NT2/D1 (cell line): ENCODE measurements at places on chromosomes 2 and 18.

DNA sequence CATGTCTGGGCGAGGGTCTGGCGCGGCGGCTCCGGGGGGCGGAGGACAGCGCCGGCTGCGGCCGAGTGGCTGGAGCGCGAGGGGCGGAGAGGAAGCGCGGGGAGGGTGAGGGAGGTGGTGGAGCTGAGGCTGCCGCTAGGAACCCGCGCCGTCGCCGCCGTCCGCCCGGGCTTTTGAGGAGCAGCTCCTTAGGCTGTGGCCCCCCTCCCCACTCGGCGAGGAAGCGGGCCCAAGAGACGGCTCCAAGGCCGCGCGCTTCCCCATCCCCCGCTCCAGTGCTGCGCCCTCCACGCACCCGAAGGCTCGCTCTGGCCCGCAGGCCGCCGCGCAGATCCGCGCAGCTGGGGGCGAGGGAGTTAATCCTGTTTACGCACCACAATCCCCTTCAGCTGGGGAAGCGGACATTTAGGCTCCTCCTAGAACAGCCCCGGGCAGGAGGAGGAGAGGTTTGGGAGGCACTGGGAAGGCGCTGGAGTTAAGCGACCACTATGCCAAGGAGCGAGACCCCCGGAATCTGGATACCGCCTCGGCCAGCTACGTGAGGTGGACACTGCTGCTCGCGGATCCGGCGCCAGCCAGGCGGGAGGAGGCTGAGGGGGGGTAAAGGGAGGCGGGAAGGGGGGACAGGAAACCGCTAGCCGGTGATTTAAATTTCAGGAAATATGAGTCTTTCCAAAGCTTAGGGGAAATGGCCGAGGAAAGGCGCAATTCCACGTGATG is at the start of gene CNRIP1:
Gene CNRIP1 (minus strand): TSS at position 552 of the 720 bp plus-strand sequence. CDS start 549 bp downstream, at position 3.
- peak; percentile 39 for DNase-seq

- DNase-seq: no peak
These were observed 35.7 kb downstream of the ACVR1C start for GRCh38 chr2:157592948-157593347.

- DNase-seq: no peak
These were observed 9.7 kb upstream of the CUL3 start for GRCh38 chr2:224594840-224595239.

DNA sequence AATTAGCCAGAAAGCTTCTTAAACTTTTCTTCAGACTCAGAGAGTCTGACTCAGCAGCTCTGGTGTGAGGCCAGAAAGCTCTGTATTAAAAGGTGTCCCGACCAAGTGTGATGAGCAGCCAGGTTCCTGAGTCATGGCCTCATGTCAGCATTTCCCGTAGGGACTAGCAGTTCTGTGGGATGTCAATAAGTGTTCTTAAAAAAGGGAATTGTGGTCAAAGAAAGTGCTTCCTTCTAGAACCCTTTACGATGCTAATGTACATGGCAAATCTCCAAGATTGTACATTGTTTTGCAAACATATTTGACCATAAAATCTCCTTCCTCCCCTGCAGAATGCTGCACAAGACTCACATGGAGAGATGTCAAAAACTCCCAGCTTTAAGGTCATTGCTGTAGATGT is 80.1 kb downstream of the PLA2R1 start:
- DNase-seq: peak; percentile 35

DNA sequence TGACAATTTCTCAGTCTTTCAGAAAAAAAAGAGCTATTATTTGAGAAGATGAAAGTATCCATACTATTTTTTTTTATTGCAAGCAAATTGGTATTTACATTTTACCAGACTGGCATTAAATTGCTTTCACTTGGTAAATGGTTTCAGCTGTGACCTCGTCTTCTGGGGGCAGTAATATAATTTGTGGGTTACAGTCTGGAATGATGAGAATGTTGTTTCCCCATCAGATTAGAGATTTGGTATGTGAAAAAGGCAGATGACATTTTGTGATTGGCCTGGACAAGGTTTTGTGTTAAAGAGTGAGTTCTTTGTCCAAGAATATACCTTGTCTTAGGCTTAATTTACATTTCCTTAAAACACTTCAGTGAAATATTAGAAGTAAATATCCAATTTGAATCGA is 390.1 kb upstream of the ST6GAL2 start:
- DNase-seq: no peak

GRCh38 chr2:74742471-74742870 is 88.4 kb downstream of the SEMA4F start:
- DNase-seq: no peak

DNA sequence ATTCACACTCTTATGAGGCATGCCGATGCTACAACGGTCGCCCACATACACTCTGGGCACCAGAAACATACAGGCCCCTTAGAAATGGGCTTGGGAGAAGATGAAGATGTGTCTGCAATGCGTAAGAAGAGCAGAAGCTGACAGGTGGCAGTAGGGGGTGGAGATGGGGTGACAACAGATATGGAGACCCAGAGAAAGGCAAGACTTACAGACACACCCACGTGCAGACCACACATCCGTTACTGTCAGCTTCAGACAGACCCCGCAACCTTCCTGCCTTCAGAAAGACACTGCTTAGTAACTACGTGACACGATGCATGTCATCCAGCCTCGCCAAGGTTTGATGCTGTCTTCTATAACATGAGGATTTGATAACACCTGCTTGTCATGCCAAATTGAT is 89.5 kb downstream of the ZFP36L2 start:
- no peak for DNase-seq

- DNase-seq: peak; percentile 57
These were observed at the start of gene DLGAP1 for GRCh38 chr18:4455113-4455811. Gene DLGAP1 (minus strand): TSS chr18:4455307.

GRCh38 chr2:181892799-181893435 is 1.4 kb downstream of the ITPRID2 start:
- no peak for DNase-seq

GRCh38 chr18:3441290-3441689 is 8.7 kb upstream of the TGIF1 start:
- DNase-seq: no peak

GRCh38 chr2:159073256-159073655 is 104.8 kb downstream of the TANC1 start:
- no peak for DNase-seq

- no peak for DNase-seq
These were observed 4.6 kb downstream of the DPP4 start for GRCh38 chr2:162069267-162069903.

DNA sequence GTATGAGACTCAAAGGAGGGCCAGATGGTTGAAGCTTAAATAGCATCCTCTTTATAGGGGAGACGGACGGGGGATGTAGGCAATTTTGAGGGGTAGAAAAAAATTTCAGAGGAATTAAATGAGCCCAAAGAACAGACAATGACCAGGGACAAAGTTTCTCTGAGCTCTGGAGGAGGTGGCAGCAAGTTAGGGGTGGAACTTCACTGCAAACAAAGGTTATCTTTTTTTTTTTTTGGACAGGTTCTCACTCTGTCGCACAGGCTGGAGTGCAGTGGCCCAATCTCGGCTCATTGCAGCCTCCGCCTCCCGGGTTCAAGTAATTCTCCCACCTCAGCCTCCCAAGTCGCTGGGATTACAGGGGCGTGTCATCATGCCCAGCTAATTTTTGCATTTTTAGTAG is 195.6 kb downstream of the PDE11A start:
- DNase-seq: no peak

GRCh38 chr2:75221862-75222261 is 22.5 kb upstream of the TACR1 start:
- no peak for DNase-seq

- no peak for DNase-seq
These were observed 40.7 kb upstream of the KLF11 start for GRCh38 chr2:10002681-10003080.

DNA sequence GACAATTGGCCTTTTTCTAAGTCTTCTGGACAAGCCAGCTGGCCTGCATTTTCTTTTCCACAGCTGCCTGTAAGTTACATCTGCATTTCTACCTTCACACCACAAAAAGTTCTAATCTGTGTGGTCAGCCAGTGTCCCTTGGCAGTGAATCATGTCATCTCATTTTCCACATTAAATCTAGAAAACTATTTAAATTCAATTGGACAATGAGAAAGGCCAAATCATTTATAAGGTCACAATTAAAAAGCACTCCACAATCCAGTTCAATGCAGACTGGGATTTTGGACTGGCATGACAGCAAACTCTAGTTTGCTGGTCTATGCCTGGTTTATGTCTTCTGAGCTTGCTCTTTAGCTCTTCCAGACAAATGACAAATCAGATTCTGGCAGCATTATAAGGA is 494.2 kb upstream of the SPHKAP start:
- DNase-seq: no peak

GRCh38 chr2:31302940-31303563 is 69.1 kb downstream of the EHD3 start:
- no peak for DNase-seq

GRCh38 chr2:133842446-133842845 is 274.2 kb upstream of the NCKAP5 start:
- no peak for DNase-seq

DNA sequence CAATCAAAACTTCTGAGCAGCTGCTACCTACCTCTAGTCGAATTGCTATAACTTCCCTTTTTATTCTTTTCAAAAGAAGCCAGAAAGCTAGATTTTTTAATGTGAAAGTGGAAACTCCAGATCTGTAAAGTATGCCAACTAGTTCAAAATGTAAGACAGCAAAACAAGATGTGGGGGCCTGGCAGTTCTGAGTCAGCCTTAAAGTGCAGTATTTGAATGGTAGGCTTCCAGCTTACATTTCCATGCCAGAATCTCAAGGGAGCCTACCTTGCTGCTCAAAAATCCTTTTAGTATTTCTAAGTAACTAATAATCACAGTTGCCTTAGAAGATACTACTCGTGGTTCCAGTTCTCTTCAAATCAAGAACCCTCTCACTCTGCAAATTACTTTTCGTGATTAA is 1288.7 kb downstream of the LRP1B start:
- no peak for DNase-seq

- no peak for DNase-seq
These were observed 5.3 kb upstream of the ACADL start for GRCh38 chr2:210230518-210230917.

GRCh38 chr2:139000131-139000785 is 220.1 kb upstream of the NXPH2 start:
- DNase-seq: peak; percentile 6

- DNase-seq: no peak
These were observed 44.9 kb downstream of the RBBP8 start for GRCh38 chr18:22977847-22978701.

DNA sequence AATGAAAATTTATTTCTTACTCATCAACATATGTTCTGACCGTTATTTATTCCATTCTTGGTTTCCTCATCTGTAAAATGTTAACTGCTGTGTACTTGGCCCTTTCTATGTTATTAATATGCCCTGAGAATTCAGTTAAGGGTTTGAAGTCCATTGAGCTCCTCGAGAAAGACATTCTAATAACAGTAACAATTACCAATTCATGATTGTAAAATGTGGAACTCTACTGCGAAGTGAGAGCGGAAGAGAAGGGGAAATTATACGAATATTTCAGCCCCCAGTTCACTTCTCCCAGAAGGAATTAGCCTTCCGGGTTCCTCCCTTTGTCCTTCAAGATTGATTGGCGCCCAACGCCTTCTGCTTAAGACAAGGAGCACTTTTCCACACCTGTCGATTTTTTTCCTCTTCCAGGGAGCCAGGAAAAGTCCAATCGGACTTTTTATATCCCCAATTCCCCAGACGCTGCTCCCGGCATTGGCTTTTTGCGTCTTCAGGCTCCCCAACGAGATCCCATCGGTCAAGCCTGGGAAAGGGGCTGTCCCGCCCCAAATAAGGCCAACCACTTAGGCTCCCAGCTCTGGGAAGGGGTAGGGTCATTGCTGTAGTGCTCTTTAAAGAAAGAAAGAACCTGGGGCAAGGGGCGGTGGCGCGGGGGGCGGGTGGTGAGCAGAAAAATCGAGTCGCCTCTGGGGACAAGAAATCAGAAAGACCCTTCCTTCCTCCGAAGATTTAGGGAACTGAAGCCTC is 1.6 kb downstream of the DSC2 start:
- peak; percentile 39 for DNase-seq
